Spinal cord (tissue), 10 donors: ENCODE measurements at places on chromosomes 5 and 9.
A peak's percentile ranks its signal among the peaks of the same experiment; 100 is the strongest.

DNA sequence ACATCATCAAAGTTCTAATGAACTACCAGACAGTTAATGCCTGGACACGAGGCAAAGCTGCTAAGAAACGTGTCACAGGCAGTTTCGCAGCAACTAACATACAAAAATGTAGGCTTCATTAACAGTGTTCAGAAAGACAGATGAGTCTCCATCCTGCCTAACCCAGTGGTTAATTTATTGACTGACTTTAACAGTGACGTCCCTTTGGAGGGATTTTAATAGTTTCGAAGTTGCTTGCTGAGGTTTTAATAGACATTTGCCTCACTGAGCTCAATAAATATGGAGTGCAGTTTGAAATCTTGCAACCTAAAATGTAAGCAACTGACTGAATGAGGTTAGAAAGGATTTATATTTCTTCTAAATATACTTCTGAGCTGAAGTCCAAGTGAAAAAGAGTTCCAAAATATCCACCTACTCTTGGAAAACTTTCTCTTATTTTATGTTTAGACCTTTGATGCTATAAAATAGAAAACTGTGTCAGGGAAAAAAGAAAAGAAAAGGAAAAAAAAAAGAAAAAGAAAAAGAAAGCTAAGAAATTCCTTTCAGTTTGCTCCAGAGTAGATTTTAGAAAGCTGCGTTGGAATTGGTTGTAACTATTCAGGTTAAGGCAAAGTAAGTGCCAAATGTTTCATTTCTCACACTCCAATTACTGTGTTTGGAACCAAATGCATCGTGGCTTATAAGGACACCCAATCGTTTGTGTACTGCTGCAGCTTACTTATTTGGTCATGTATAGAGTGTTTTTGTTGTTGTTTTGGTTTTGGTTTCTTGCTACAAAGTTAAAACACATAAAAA, 2016.6 kb downstream of the MAT2B start:
- DNase-seq: peak; percentile 27

DNA sequence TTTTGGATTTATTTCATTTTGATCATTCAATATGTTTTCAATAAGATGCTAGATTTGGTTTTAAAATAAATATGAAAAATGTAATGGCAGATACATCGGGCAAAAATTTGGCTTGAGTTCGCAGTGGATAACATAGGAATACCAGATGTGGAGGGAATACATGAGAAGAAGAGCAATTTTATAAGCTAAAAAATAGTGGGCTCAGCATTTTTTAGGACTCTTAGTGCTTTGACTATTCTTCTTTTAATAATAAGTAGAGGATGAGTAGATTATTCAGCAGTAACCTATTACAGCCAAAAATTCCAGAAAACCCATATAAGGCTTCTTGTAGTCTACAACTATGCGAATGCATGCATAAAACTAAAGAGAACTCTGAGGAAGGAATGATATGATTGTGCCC, 22.8 kb upstream of the GHR start:
- no peak for DNase-seq

DNA sequence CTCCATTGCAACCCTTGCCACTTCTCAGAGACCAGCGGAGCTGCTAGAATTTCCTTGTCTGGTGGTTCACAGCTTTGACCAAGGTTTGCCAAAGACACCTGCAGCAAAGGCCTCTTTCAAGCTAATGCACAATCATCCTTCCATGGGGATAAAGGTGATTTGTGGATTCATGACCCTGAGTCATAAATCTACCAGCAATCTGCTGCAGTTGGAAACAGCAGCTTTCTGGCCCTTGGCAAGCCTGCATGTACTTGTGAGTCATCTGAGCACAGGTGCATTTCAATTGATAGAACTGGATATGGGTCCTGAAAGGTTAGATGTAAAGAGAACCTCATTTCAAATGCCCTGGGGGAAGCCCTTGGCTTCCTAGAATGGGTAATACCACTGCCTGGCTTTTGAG, 21.6 kb upstream of the TCF7 start:
- DNase-seq: no peak

DNA sequence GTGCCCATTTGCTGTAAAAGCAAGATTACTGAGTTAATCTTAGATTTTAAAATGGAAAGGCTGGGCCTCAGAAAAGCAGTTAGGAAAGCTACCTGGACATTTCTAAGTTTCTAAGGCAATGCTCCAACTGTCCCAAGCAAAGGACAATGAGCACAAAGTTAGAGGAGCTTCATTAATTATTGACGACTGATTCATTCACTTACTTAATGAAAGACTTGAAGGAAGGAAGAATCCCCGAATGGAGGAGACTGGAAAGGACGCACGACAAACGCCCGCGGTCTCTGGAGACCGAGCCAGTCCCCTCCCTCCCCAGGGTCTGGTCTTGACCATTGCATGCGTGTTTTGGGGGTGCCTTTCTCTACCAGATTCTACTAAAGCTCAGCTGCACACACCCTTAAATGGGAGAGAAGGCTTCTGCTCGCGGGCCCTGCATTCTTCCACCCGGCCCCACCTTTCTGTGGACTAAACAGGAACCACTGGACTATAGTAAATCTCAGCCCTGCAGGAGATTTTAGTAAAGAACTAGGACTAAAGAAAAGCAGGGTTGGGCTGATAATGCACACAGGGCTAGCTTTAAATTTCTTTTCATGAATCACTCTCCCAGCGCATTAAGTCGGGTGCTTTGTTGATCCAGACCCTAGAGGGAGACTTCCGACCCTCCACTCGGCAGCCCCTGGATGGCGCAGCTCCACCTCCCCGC, 44.8 kb downstream of the CTSL start:
- no peak for DNase-seq

DNA sequence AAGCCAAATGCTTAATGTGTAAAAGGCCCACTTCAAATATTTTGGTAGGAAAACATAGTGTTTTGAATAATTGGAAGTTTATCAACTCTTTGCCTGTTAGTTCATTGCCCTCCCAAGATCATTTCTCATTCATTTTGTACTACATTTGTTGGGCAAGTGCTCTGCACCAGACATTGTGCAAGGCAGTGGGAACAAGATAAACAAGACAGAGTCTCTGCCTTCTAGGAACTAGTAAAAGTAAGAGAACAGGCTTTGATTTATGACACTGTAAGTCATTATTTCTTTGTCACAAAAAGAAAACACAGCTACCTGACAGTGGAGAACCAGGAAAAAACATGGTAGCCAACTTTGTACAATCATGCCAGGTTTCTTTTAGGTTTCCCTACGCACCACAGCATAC, 63.7 kb upstream of the PAM start:
- DNase-seq: no peak

GRCh38 chr5:154523104-154523503, 45.1 kb upstream of the HAND1 start:
- no peak for DNase-seq

DNA sequence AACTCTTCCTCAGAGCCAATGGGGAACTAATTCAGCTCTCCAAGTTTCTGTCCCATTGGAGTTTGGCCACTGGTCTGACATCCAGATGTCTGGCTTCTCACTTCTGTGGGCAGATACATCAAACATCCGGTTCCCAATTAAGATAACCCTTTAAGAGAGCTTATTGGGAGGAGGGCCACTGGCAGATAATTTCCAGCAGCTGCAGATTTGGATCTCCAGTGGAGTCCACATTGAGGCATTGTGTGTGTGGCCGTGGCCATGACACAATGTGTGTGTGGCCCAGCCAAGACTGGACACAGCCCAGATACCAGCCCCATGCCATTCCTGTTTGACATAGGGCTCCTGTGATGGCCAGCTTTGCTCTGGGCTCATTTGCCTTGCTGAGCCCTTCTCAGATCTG, 110.5 kb upstream of the MAP1B start:
- DNase-seq: no peak

GRCh38 chr5:173781816-173782670, 106.1 kb upstream of the CPEB4 start:
- DNase-seq: peak; percentile 38

DNA sequence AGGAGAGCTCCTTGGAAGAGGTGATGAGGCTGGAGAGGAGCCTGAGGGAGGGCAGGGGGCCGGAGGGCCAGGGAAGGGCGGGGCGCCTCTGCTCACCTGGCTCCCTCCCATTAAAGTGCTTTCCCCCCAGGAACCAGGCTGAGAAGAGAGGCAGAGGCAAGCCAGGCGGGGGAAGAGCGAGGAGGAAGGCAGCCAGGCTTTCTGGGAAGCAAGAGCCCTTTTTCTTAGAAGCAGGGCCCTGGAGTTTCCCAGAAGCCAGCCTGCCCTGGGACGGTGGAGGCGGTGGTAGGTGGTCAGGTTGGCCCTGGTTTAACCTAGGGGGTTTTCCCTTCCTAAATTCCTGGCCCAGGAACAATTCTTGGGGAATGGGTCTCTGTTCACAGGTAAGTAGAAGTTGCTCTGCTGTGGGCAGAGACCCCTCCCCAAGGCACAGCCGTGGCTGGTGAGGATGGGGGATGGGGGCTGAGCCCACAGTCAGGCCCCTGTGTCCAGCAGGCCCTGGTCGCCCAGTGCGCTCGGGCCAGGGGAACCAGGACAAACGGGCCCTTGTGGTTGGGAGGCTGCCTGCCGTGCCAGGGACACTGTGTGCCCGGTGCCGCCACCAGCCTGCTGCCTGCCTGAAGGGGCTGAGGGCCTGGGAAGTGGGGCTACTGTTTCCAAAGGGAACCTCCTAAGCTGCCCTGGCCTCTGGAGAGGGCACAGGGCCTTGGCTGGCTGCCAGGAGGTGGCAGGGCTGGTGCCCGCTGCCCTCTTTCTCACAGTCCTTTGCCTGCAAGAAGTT, 16.6 kb upstream of the RALGDS start:
- no peak for DNase-seq

DNA sequence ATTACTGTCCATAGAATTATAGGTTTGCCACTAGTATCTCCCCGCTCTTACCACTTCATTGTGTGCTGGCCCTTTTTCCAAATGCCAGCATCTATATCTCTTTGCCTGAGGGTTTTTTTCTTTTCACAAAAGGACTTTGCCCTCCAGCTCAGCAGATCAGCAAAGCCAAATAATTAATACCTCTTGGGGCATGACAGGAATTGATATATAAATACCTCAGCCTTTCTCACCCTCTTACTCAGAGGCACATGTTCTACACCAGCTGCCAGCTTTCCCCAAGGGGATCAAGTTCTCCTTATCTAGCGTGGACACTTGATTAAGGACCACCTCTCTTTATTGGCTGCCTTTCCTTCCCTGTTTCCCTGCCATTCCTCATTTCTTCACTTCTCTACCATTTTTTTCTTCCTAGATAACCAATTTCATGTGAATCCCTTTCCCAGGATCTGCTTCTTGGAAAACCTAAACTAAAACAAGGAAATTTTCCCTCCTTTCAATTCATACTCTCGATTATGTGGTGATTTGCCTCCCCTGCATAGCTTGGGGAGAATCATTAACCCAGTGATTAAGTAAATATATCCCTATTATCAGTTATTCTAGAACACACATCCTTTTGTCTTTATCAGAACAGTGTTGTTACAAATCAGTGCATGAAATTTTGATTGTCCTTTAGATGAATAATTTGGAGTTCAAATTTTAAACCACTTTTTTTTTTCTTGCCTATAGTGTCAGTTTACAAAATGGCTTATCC, 6.9 kb upstream of the NUDT12 start:
- DNase-seq: no peak

DNA sequence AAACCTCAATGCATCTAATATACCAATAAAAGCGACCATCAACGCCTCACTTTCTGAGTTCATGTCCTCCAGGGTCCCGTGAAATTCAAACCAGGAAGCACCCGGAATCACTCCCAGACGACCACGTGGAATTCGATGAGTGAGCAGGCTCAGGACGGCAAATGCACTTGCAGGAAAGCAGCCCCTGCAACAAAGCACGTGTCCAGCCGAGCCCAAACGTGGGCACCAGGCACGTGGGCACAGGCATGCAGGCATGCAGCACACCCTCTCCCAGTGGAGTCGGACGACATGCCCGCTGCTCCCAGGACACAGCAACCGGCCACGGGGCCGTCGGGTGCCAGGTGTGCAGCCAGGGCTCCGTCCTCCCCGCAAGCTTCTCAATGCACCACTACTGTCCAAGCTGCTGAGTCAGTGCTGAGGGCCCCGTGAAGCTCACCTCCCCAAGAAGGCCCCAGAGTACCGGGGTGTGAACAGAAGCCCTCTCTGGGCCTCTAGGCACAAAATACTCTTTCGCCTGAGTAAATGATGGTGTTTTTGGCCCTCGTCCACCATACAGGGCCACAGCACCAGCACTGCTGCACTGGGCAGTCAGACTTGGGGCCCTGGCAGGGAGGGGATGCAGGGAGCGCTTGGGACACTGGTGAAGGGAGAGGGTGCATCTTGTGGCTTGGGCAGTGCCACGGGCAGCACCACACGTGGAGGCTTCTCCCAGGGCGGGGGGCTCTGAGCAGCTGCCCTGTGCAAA, 87.6 kb downstream of the VAV2 start:
- DNase-seq: no peak

- DNase-seq: no peak
Measured at GRCh38 chr5:139881143-139881733, 85.6 kb downstream of the PSD2 start.

DNA sequence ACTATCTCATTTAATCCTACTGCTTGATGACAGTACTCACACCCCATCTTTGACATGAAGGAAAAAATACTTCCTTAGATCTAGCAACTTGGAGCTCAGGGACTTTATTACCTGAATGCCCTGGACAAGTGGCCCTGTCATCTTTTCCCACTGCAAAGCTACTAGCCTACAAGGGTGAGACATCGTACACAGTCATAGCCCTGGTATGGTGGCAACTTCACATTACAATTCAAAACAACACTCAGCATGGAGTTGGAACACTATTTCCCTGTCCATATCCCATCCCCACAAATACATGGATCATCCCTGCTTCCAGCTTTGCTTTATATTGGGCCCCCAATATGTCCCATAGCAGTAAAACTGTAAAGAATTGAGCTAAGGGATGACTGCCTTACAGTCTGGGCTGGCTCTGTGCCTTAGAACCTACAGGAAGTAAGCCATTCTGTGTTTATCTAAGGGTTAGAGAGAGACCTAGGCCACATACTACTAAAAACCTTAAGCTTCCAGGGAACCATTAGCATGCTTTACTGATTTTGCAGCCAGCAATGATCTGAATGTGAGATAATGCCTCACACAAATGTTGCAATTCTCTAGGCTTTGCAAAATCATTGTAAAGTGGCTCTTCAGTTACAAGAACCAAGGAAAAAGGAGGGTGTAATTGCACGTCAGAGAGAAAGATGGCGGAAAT, 55.9 kb downstream of the OTULIN start:
- DNase-seq: no peak
